ENCODE measurements at places on chromosomes 6 and 20.

DNA sequence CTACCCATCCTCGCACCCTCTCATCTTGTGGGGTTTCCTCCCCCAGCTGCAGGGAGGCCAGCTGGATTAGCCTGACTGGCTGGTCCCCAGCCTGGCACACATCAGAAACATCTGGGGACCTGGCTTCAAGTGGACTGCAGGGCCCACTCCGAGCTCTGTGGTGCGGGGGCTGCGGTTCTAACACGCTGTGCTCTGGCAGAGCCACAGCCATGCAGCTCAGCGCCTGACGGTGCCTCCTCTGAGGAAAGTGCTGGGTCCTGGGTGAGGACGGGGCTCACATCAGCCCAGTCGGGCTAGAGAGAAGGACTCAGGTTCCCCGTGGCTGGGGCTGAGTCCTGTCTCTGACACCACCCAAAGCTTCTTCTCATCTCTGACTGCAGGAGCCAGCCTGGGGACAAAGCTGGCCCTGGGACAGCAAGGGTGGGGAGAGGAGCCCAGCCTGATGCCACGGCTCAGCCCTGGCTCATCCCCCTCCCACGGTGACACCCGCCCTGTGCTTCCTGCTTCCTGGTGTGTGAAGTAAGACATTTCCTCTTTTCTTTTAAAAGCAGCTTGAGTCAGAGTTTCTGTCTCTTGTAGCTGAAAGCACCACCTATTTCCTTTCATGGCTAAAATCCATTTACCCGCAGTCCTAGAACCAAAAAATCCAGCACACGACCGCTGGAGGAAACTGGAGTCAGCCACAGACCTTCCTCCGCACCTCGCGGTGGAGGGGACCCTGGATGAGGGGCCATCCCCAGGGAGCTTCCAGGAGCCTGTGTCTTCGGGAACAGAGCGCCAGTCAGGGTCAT is 127.4 kb upstream of the AFDN start:
- DNase-seq, result peak; percentile 49

- no peak for DNase-seq
Measured at GRCh38 chr6:89997456-89998445, 103.5 kb downstream of the GJA10 start.

DNA sequence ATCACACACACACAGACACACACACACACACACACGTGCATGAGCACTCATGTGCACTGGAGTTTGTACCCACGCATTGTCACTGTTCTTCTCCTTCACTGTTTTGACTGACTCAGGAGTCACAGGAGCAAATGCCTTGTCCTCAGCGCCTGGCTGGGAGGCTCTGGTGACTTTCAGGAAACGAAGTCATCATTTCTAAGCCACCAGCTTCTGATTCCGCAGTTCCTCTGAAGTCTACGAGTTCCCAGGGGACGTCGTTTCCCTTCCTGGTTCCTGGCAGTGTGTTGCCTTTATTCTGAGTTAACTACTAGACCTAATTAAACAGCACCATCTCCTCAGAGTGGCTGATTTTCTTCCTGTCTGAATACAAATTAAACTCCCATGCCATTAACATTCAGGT is 82.2 kb upstream of the PMEPA1 start:
- peak; percentile 44 for DNase-seq

GRCh38 chr6:158338311-158339112 is 26.2 kb downstream of the TULP4 start:
- no peak for DNase-seq

GRCh38 chr20:58173091-58173490 is 55.4 kb downstream of the ANKRD60 start:
- DNase-seq, result no peak

GRCh38 chr6:158050955-158051354 is 69.3 kb downstream of the SYNJ2 start:
- DNase-seq, result no peak

DNA sequence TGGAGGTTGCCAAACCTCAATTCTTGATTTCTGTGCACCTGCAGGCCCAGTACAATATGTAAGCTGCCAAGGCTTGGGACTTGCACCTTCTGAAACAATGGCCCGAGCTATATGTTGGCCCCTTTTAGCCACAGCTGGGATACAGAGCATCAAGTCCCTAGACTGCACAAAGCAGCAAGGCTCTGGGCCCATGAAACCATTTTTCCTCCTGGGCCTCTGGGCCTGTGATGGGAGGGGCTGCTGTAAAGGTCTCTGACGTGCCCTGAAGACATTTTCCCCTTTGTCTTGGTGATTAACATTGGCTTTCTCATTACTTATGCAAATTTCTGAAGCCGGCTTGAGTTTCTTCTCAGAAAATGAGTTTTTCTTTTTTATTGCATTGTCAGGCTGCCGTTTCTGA is 40.5 kb upstream of the SLC35F1 start:
- no peak for DNase-seq

- DNase-seq, result peak; percentile 44
Measured at GRCh38 chr20:45629496-45630100, at the start of gene WFDC10A. Gene WFDC10A, plus strand, starts transcription at chr20:45629739. Its CDS starts 75 bp downstream, at chr20:45629814.

- DNase-seq, result no peak
Measured at GRCh38 chr6:4301871-4302270, 166.5 kb upstream of the ECI2 start.

DNA sequence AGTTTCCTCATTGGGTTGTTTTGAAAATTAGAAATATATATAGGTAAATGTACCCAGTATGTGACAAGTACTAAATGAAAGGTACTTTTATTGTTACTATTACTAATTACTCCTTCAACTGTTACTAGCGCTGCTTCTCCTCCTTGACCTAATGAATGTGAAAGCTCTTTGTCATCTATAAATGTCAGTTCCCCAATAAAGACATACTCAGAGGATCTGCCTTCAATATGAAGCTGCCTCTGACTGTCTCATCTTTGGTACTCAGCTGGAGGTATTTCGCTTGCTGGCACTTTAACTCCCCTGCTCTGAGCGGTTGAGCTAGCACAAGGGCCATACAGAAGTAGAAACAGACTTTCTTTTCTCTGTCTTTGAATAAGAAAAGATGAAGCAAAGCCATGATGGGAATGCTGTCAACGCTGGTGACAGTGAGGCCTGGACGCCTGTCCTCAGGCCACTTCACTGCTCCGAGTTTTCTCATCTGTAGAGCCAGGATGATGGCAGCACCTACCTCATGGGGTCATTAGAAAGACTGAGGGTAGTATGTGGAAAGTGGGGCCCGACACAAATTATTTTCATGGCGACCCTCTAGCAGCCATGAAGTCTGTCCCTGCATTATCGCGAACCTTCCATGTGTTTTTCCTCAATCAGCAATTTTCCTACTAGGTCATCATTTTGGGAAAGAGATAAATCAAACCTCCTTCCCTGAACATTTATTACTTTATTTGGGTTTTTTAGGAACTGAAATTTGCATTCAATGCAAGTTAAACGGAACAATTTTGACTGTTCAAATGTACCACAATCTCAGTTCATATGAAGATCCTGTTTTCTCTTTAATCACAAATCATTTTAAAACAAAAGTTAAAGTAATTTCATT is 55.9 kb upstream of the SNX9 start:
- no peak for DNase-seq

DNA sequence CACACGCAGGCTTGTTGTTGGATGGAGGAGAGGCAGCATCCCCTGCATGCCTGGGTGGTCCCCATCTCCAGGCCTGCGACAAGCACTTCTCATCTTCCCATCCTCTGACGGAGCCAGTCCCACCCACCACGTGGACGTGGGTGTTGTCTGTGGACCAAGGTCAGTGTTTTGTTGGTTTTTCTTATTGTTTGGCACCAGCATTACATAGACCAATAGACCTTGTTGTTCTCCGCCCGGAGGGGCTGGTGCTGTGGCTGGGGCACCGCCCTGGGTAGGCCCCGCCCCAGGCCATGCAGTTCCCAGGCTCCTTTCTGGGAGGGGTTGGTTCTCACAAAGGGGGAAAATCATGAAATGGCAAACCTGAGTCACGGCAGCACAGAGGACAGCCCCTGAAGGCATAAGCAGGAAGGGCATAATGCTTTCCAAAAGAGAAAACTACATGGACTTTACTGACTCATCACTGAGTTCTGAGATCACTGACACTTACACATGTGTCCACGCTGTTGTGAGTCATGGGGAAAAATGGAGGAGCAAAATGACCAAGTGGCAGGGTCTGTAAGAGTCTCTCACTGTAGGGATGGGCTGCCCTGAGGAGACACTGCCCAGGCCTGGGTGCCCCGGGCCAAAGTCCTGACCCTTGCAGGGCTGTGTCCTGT is 90.8 kb downstream of the THBS2 start:
- peak; percentile 13 for DNase-seq

- DNase-seq, result no peak
Measured at GRCh38 chr6:1687402-1687801, 77.7 kb downstream of the FOXC1 start.

DNA sequence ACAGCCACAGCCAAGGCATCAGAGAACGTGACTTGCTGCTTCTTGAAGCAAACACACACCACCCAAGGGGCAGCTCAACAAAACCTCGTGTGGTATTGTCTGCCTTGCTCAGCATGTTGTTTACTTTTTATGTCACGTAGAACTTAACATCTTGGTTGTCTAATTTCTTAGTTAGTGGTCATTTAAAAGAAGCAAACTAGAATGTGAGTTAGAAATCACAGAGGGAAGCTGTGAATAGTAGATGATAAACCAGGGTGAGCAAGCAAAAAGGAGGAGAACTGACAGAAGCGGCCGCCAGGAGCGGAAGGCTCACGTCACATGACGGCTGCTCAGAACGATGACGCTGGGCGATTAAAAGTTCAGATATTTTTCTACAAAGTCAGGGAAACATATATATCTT is 51.5 kb upstream of the KIF25 start:
- DNase-seq, result no peak

GRCh38 chr6:110044622-110045021 is 66.5 kb downstream of the GPR6 start:
- DNase-seq, result no peak

- DNase-seq, result no peak
Measured at GRCh38 chr6:15337582-15337981, 91.7 kb downstream of the JARID2 start.

DNA sequence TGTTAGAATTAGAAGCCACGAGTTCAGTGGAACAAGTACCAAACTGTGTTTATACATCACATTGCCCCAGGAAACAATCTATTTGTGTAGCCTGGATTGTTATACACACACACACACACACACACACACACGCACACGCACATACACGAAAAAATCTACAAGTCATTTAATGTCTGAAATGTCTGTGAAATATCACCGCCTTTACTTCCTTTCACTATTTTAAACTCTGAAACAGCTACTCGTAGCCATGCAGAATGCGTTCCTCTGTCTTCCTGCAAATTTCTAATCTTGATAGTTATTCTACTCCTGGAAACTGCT is 84.4 kb upstream of the SCAF8 start:
- no peak for DNase-seq

GRCh38 chr6:35094183-35094582 is 47.0 kb downstream of the TCP11 start:
- no peak for DNase-seq

GRCh38 chr6:144336900-144337299 is 51.8 kb downstream of the UTRN start:
- DNase-seq, result no peak

DNA sequence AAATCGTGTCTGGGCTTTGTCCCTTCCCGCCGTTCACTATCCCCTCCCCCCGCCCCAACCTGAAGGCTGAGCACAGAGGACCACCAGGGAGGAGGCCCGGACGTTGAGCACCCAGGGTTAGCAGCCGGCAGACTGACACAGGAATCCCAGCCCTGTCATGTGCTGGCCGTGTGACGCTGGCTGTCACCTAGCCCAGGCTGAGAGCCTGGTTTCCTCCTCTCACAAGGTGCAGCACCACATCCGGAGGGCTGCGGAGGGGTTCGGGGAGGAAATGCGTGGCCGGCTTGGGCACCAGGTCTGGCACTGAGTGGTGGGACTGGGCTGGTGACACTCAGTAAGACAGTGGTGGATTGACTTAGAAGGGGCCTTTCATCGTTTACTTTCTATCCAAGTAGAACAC is 4.6 kb upstream of the LSM14B start:
- peak; percentile 49 for DNase-seq

DNA sequence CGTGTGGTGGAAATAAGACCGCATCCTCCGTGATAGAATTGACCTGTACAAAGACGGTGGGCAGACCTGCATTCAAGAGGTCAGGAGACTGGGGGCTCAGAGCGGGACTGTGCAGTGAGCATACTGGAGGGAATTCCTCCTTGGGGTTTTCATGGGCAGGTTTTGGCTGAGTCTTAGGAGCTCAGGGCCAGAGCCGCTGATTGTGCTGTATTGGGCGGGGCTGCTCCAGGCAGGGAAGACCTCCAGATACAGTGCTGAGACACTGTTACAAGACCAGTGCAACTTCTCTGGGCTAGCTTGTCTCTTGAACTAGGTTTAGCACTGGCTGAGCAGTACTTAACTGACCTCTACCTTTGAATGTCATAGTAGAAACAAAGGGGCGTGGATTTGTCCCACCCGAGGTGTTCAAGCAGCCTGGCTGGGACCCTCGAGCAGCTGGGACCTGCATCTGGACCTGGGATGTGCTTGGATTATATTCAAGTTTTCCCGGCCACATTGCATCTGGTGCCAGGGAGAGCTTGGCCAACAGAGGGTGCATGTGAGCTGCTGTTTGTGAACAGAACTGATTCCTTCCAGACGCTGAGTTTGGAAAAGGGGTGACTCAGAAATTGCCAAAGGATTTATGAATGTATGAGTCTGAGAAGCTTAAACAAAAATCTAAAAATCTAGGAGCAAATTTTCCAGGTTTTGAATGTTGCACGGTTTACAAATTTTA is 33.4 kb upstream of the SLC22A1 start:
- peak; percentile 60 for DNase-seq

DNA sequence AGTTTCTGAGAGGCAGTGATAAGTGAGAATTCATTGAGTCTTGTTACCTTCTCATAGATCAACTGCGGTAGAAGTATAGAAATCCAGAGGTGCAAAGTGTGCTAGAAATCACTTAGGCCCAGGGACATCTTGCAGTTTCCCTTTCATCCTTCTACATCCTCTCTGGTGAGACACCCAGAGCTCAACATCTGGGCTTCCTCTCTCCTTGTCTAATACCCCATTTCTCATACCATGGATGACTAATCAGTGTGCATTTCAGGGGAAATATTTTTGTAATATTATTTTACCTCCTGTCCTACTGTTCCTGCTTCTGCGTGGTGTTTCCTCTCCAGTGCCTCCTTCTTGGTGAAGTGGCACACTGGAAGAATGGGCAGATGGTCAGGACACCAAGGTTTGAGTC is 322.4 kb downstream of the TFAP2B start:
- DNase-seq, result no peak

GRCh38 chr20:63578224-63579016 is 4.4 kb upstream of the HELZ2 start:
- DNase-seq, result no peak

Measured in stomach (tissue), 19 donors.